Anterior cingulate cortex (tissue), 58 donors: ENCODE measurements at places on chromosomes 12 and 14.
A peak's percentile ranks its signal among the peaks of the same experiment; 100 is the strongest.

- DNase-seq, result peak; percentile 10
Measured at GRCh38 chr12:16385782-16386646, 38.6 kb downstream of the MGST1 start.

- no peak for DNase-seq
Measured at GRCh38 chr14:93857500-93858283, 69.4 kb upstream of the PRIMA1 start.

DNA sequence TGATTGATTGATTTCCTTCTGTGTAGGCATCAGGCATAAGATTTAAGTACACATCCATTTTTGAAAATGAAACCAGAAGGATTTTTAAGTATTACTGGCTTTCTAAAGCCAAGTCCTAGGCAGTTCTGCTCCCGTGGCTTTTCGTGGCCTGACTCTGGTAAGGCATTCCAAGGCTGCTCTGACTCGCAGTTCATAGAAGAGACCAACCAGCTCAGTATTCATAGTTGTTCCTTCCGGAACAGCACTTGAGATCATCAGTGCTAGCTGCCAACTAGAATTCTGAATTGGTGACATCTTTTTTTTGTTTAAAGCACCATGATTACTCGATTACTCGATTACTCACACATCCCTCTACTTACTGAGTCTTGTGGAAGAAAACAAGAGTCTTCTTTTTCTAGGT lies 25.9 kb downstream of the SUDS3 start:
- no peak for DNase-seq

DNA sequence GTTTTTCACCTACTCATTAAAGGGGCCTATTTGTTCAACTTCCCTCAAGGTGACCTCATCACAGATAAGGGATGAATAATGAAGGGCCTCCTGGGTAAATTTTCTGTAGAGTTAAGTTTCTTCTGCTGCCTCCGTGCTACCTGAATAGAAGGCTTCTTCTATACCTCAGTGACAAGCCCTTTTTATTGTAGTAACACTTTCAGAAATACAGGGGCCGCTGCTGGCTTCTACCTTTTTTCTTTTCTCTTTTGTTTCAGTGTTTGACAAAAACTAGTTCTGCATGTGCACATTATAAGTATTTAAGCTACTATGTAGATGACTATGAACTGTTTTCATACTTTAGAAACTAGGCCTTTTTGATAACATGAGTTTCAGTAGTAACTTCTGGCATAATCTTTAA lies 207.0 kb downstream of the NAV3 start:
- no peak for DNase-seq

GRCh38 chr14:72172049-72172448 lies 239.8 kb downstream of the RGS6 start:
- DNase-seq, result no peak

DNA sequence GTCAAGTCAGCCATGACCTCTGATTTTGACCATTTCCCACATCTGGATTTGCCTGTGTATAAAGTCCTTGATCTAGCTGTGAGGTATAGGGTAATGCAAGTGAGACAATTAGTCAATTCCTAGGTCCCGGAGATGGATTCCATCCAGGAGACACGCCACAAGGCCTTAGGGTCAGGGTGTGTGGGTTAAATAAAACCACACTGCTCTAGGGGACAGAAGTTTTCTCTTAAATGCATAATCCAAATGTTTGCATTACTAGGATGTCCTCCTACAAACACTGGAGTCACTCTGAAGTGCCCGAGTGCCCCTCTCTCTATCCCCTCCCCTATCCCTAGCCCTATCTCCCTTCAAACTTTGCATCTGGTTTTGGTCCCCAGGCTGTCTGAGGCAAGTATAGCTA lies 26.8 kb downstream of the LRIG3 start:
- DNase-seq, result no peak

DNA sequence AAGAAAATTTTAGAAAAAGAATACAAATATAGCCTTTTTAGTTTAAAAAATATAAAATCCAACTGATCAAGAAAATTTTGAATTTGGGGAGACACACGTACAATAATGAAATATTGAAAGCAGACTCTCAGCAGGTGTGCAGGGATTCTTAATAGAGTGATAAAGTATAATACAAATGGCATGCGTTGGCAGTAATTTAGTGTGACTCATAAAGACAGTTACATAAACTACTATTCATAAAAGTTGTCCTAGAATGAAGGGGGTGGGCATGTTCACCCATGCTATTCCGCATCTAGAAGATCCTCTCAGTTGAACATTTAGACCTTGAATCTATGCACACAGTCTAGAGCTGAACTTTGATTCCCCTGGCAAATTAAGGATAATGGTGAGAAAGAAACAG lies 200.4 kb upstream of the AVPR1A start:
- no peak for DNase-seq

DNA sequence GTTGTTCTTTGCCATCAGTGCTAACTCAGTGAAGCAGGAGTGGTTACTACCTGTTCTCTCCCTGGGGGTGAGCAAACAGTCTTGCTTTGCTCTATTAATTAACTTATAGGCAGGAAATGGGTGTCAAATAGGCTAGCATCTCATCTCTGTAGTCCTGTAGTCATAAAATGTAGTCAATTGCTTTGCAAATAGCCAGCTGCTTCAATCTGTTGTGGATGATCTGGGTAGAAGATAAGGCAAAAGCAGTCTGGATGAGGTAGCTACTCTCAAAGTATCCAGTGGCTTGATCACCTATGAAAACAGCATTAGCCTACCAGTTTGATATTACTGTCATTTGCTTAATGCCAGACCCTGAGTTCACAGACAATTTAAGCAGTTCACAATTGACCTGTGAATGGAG lies 369.0 kb upstream of the TMTC1 start:
- no peak for DNase-seq

- no peak for DNase-seq
Measured at GRCh38 chr12:131011165-131012079, 57.7 kb downstream of the ADGRD1 start.

DNA sequence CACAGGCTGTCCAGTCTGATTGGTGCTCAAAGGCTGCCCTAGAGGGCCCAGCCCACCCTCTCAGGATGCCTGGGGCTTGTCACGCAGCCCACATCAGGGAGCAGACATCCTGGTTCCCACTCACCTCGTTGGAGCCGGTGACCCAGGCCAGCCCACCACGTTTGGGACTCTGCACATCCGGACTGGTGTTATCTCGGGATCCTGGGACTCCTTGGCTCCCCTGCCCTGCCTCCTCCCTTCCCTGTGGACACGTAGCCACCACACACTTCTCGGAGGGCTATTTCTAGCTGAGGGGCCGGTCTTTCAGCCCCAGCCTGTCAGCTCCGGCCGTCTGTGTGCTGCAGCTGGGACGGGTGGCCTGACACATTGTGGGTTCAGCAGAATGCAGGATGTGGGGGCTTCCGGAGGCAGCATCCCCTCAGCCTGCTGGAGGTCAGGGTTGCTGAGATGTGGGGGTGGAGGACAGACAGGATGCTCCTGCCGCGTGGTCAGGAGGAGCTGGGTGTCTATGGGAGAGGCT lies 12.8 kb upstream of the FGF23 start:
- DNase-seq, result no peak

DNA sequence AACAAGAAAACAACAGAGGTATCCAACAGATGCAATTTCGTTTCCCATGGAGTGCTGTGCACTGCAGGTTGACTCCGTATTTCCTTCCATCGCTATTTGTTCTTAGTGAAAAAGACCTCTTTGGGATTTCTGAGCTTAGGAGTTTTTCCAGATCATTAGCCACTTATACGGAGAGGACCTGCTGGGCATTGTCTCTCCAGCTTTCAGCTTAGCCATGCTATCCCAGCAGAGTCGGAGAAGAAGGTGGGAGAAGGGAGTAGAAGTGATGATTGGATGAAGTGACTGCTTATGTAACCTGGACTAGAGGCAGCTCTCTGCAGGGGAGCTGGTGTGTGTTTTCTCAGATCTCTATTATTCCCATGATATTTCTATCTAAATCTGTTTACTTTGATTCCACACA lies 737.7 kb downstream of the DIO2 start:
- no peak for DNase-seq

GRCh38 chr14:68105816-68106215 lies 286.2 kb downstream of the RAD51B start:
- DNase-seq, result no peak

GRCh38 chr12:109065154-109065852 lies 12.9 kb downstream of the USP30 start:
- DNase-seq, result no peak

DNA sequence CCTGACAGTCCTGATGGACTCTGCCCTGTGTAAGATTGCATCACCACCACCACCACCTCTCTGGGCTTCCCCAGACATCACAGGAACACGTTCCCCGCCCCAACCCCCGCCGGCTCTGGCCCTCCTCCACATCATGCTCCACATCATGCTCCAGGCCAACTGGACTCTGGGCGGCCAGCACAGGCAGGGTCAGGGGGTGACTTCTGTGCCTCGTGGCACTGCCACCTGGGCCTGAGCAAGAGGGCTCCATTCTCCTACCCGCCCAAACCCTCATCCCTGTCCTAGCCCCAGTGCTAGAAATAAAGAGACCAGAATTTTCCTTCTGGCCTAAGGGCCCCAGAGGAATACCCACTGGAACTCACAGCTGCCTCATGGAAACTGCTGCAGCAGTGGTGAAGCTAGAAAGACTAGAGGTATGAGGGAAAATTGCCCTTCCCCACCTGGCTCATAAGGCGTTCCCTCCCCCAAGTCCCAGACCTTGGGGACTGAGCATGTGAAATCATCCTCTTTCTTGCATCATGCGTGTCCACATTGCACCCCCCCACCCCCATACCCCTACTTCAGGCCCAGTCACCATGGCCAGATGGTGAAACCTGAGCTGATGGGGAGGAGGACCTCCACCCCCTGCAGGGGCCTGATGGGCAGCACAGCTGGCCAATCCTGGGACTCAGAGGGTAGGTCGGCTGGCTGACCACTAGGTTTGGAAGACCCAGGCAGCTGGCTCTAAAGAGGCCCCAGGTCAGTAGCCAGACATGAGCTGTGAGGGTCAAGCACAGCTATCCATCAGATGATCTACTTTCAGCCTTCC lies at the start of gene INHBE:
Gene INHBE (plus strand): TSS at position 742 of the 808 bp plus-strand sequence. CDS start 230 bp downstream, outside the sequence.
- DNase-seq, result no peak

GRCh38 chr12:27271206-27271605 lies 27.1 kb downstream of the STK38L start:
- DNase-seq, result no peak

- no peak for DNase-seq
Measured at GRCh38 chr14:65370801-65371248, 41.7 kb upstream of the FUT8 start.

DNA sequence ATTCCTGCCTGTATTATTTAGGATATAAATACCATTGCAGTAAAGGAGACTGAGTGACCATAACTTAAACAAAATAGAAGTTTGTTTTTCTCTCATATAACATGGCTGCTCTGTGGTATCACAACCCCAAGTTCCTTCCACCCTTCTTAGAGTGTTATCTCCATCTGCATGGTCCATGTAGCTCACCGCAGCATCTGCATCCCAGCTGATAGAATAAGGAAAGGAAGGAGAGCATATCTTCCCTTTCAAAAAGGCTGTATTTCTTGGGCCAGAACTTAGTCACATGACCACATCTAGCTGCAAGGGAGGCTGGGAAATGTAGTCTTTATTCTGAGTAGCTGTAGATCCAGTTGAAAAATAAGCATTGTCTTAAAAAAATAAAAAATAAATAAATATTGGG lies 184.8 kb upstream of the NUDT4 start:
- DNase-seq, result no peak

- DNase-seq, result no peak
Measured at GRCh38 chr12:56927281-56927680, 6.9 kb downstream of the SDR9C7 start.

DNA sequence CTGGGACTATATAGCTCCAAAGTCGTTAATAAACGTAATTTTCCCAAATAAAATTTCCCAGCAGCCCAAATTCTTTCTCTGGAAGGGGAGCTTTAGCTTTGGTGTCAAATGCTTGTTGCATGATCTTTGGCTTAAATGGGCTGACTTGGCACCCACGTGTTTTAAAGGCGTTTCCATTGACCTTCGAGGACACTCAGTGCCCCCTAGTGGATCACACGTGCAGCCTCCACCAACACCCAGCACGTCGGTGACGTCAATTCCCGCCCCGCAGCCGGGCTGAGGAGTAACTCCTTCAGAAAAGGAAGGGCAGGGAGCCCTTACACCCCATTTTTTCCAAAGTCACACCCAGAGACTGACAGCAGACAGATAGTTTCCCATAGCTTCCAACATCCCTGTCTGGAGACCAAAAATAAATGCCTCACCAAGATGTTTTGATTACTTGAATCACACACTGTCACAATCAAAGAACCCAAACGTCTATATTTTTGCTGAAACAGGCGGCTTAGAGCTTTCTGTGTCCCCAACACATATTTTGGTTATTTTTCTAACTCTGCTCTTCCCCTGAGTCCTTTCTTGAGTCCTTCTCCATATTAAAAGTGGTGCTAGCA lies 707.9 kb downstream of the AACS start:
- no peak for DNase-seq

- no peak for DNase-seq
Measured at GRCh38 chr14:71225113-71225512, 317.9 kb downstream of the PCNX1 start.

DNA sequence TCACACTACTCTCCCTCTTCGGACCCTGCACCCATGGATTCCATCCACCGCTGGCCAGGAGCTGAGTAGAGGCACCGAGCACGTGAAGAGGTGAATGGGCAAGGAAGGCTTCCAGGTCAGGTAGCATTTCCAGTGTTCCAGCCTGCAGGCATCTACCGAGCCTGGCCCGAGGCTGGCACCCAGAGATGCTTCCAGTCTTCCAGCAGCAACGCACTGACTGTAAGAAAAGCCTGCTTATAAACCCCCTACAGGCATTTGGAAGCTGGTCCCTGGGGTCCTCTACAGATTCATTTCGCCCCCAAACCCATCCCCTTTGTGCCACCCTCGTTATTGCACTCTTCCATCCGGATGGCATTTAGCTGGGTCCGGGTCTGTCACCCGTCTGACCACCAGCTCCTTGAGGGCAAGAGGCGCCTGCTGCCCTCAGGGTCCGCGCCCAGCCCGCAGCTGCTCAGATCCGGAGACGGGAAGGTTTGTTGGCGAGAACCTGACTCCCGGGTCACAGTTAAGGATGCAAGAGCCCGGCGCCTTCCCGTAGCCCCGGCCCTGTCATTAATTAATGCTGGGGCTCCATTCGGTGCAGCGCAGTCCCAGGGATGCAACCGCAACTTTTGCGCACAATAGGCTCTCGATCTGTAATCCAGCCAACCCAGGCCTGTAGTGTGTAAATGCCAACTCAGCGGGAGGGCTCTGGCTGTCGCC lies 614 bp upstream of the MARK3 start:
- DNase-seq, result no peak

- DNase-seq, result no peak
Measured at GRCh38 chr12:83172866-83173649, 486.4 kb downstream of the TMTC2 start.

DNA sequence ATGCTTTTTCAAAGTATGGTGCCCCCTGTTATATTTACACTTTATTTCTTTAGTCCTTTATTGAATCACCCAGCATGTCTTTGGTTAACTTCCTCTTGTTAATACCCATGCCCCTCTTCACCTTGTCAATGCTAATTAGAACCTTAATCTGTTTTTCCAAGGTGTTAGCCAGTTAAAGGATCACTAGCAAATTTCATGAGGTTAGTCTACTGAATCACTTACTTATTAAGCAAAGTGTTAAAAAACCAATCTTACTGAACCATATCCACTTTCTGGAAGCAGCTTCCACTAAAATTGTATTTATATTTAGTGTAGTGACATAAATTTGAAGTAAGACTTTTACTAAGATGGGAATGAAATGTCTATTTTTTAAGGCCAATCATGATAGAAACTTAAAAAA lies 27.9 kb downstream of the TAOK3 start:
- DNase-seq, result no peak

GRCh38 chr12:28497889-28498411 lies 307.7 kb downstream of the CCDC91 start:
- DNase-seq, result no peak

- DNase-seq, result no peak
Measured at GRCh38 chr14:39369029-39369428, 63.2 kb downstream of the FBXO33 start.

- no peak for DNase-seq
Measured at GRCh38 chr12:1688086-1688710, 2.7 kb upstream of the ADIPOR2 start.
